GM13977 (cell line): ENCODE measurements at places on chromosomes 2 and 18.

DNA sequence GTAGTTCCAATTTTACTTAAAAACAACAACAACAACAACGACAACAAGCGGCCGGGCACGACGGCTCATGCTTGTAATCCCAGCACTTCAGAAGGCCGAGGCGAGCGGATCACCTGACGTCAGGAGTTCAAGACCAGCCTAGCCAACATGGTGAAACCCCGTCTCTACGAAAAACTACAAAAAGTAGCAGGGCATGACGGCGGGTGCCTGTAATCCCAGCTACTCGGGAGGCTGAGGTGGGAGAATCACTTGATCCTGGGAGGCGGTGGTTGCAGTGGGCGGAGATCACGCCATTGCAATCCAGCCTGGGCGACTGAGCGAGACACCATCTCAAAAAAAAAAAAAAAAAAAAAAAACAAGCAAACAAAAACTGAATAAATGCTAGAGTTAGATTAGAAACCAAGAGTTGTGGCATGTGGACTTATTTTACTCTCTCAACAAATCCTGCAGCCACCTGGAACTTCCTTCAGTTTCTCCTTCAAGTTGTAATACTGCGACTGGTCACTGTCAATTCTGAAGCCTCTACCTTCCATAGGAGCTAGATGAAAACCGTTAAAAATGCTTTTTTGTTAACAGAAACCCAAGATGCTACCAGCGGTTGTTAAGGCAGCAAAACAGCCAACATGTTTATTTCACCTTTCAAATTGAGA, 1.3 kb downstream of the ATP5F1A start:
- peak; percentile 27 for DNase-seq

- DNase-seq, result no peak
Observed at GRCh38 chr18:58784601-58785137, 80.0 kb upstream of the ZNF532 start.

DNA sequence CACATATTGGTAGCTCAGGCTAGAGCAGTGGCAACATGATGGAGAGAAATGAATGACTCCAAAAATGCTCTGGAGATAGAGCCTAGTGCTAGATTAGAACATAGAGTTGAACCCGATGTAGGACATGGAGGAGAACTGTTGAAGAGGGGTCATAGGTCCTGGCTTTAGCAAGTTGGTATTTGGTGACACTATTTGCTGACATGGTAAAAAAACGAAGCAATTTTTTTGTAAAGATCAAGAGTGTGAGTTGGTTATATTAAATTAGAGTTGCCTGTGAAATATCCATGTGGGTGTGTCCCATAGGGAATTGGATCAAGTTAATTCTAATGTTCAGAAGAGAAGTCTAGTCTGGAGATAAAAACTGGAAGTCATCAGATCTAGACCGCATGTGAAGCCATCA, 143.0 kb upstream of the RASGRP3 start:
- no peak for DNase-seq

- DNase-seq, result peak; percentile 68
Observed at GRCh38 chr2:62362561-62362960, 143.4 kb downstream of the TMEM17 start.

GRCh38 chr2:151239624-151240023, 22.0 kb downstream of the RBM43 start:
- no peak for DNase-seq

DNA sequence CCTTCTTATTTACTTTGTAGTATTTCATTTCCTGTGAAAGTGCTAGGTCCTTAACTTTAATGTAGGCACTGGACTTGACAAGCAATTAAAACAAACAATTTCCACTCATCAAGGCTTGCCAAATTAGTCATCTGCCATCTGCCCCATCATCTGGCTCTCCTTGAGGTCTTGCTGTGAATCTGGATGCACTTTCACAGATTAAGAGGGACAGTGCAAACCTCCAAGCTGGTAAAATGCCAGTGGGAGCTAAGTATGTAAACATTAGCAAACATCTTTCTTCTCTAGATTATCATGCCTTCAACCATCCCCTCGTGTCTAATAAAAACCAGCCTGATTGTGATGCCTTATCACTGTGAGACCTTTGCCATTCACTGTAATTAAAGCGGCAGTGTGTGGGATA, 402.9 kb downstream of the ERBB4 start:
- DNase-seq, result no peak

DNA sequence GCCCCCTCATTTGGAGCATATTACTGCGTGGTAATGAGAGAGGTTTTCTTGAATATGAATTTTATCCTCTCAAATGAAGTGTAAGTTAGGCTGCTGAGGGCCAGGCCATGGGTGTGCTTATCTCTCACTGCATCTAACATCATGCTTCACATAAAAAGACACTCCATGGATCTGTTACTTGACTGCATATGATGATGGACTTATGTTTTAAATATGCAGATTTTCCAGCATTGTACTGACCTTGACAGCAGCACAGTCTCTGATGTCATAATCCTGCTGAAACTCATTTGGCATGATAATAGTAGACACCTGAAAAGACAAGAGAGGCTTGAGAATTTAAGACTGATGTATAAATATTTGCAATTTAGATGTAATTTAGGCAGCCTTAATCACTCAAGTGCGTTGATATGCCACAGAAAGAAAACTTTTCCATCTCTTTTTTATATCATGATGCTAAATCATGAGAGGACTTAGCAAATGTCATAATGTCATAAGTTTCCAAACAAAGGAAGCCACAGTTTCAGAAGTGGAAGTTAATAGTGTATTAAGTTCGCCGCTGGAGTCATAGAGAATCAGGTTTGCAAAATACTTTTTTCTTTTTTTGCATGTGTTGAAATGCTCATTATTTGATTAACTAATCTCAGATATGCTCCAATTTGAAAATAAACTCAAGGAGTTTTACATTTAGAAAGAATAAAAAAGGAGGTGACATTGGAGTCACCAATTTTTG, 62.7 kb upstream of the CD302 start:
- DNase-seq, result no peak

- DNase-seq, result peak; percentile 46
Observed at GRCh38 chr2:86274918-86275275, 62.5 kb downstream of the REEP1 start.

GRCh38 chr18:48108136-48108535, 177.7 kb upstream of the SMAD2 start:
- no peak for DNase-seq

- DNase-seq, result no peak
Observed at GRCh38 chr2:237422309-237422708, 8.3 kb upstream of the COL6A3 start.

- DNase-seq, result no peak
Observed at GRCh38 chr2:69676146-69676545, 32.6 kb upstream of the AAK1 start.

- DNase-seq, result no peak
Observed at GRCh38 chr2:26157580-26157979, 15.3 kb upstream of the GAREM2 start.

GRCh38 chr18:907885-908757, 3.5 kb downstream of the ADCYAP1 start:
- DNase-seq, result peak; percentile 48

DNA sequence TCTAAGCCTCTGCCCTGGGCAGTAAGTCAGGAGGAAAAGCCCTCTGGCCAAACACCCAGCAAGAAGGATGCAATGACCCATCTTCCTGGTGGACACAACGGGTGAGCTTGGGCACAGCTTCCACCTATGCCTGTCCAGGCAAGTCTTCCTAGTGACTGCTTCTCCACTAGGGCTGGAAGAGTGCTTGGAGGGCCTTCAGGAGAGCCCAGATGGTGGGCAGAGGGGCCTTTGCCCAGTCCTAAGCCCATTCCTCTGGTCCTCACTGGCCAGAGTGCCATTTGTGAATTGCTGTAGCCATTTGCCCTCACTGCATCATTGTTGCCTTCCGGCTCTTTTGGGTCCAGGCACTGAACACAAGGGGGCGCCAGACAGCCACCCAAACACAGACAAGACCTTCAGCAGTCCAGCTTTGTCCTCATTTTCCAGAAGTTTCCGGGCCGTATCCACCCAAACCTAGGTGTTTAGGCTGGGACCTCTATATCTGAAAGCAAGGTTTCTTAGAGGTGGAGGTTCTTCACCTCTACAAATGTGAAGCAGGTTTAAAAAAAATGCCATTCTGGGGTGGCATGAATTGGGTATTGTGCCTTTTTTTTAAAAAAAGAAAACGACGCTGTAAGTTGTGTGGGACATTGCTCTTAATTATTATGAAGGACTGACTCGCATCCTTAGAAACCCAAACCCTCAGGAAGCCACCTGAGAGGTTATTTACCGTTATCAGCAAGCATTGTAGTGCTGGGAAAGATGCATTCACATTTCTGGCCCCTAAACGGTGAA, 29.5 kb downstream of the PAX8 start:
- peak; percentile 87 for DNase-seq

- DNase-seq, result no peak
Observed at GRCh38 chr2:196335221-196335634, 163.8 kb upstream of the STK17B start.
